CD8-positive, alpha-beta memory T cell (primary cell): ENCODE measurements at places on chromosomes 5 and 9. TPM values are rescaled to one million over a fixed set of nuclear protein-coding genes. Genes with fewer than 3 reads are reported as not detected.

GARIN3 gene
- total RNA-seq: 0.50 TPM

SLC46A2 gene
- not detected for total RNA-seq

AP3S1 gene
- 62.1 TPM for total RNA-seq

QRFP gene
- not detected for total RNA-seq

C6 gene
- not detected for total RNA-seq

FAM163B gene
- total RNA-seq: not detected

PPP3R2 gene
- total RNA-seq: not detected

KIAA0825 gene
- total RNA-seq: 1.4 TPM

PHF19 gene
- 214 TPM for total RNA-seq

TSSK1B gene
- not detected for total RNA-seq

SLC4A9 gene
- total RNA-seq: not detected

SLC34A3 gene
- total RNA-seq: not detected

GRCh38 chr5:99949361-99949760, 585.8 kb upstream of the FAM174A start:
- no peak for DNase-seq

GRCh38 chr9:123059472-123060220, 26.2 kb downstream of the GPR21 start:
- no peak for DNase-seq

GRCh38 chr5:72223371-72223770, 96.7 kb downstream of the MRPS27 start:
- DNase-seq: no peak

DNA sequence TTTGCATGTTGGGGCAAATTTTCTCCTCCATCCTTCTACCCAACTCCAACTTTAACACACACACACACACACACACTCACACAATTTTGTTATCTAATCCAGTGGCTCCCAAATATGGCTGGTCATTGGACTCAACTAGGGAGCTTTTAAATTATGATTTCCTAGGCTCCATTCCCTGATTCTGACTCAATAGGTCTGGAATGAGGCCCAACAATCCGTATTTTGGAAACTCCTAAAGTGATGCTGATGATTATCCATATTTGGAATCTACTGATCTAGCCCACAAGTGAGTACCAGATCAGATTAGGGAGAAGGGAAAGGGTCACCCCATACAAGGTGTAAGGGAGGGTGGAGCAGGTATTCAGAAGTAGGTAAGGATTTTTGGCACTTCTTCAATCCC, 309.7 kb downstream of the TLE1 start:
- no peak for DNase-seq

- DNase-seq: no peak
These were observed 3.0 kb upstream of the HNRNPAB start for GRCh38 chr5:178201221-178201926.

- no peak for DNase-seq
These were observed 42.7 kb upstream of the IER5L start for GRCh38 chr9:129220771-129221170.

- DNase-seq: no peak
These were observed 521.6 kb upstream of the ST8SIA4 start for GRCh38 chr5:101424530-101425175.

- DNase-seq: no peak
These were observed 234.2 kb upstream of the IRX2 start for GRCh38 chr5:2985718-2986117.

- DNase-seq: peak; percentile 40
These were observed 2.7 kb downstream of the GCNT4 start for GRCh38 chr5:75049456-75050351.

GRCh38 chr9:104278929-104279496, 184.9 kb downstream of the SMC2 start:
- no peak for DNase-seq

DNA sequence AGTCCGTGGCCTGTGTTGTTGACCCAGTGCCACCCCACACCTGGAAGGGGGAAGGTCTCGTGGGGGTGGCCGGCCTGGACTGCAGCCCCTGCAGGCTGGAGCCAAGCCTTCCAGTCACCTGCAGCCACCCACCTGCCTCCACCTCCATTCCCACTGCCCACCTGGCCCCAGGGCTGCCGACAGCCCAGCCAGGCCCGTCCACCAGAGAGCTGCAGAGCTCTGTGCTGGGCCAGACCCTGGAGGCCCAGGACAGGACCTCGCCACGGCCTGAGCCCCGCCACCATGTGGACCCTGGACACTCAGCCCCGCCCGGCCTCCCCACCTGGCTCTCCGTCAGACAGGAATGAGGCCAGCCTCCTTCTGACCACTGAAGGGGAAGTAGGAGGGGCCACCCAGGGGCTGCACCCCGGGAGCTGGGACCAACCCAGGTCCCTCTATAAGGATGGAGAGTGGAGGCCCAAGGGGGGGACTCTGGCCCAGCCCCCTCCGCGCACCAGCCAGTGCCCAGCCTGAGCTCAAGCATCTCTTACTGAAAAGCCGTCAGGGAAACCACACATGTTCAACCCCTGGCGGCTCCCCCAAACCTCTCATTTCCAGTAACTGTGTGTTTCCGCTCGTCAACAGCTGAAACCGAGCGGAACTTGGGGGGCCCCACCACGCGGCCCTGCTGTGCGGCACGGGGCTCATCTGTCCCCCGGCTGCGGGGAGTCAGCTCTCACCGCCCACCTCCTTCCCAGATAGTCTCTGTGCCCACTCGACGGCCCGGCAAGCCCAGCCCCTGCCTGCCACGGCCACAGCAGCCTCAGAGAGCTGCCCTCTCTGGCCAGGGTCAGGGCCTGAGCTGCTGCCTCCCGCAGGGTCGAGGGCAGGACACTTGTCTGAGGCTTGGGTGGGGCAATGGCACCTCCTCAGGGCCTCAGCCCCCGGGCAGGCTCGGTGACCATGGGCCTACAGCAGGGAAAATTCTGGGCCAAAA, 12.8 kb downstream of the NOTCH1 start:
- DNase-seq: peak; percentile 76

- DNase-seq: no peak
These were observed 12.9 kb upstream of the ACTBL2 start for GRCh38 chr5:57495285-57496086.

DNA sequence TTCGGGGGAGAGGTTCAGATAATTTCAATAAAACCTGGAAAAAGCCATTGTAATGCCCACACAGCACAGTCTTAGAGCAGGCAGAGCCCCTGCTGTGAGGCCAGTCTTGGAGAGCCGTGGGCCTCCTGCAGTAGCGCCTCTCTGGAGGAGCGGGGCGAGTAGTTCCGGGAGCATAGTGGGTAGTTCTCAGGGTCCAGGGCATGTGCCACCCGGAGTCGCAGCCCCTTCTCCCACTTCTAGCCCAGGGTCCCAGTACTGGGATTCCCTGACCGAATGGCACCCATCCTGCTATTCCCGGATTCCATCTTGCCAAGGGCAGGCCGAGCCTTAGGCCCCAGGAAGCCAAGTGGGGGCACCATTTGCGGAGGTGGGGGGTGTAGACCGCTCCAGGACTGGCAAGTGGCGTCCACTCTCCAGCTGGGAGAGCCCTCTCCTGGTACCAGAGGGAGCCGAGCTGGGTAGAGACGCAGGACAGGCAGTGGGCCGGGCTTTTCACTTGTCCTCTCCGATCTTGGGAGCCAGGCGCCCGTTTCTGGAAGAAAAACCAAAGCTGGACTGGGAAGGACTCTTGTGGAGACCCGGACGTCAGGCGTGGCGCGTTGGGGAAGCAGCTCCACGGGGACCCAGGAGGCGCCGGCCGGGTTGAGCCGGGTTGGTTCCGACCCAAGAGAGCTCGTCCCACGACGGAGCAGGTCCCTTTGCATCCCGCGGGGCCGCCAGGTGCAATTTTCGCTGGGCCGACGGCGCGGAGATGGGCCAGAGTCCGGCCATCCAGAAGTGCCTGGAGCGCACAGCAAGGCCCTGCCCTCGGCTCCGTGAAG, 12.1 kb downstream of the PROP1 start:
- DNase-seq: no peak

DNA sequence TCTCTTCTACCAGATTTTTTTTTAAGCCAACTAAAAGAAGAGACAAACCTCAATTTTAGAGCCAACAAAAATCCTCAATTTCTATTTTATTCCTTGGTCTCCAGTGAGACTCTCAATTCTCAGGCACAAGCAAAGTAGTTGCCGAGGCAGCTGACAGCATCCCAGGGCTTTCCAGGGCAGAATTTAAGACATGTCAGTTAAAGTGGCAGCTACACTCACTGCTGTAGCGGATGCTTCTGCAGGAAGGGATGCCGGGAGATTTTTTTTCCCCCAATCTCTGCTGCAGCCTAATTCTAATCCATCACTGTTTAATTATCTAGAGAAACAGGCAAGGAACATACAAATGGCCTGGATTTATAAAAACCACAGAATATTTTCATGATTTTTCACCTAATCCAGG, 57.0 kb downstream of the TTC39B start:
- no peak for DNase-seq

GRCh38 chr5:57719216-57719615, 236.6 kb upstream of the ACTBL2 start:
- DNase-seq: no peak

GRCh38 chr5:135133698-135134515, 99.9 kb upstream of the PITX1 start:
- DNase-seq: no peak

DNA sequence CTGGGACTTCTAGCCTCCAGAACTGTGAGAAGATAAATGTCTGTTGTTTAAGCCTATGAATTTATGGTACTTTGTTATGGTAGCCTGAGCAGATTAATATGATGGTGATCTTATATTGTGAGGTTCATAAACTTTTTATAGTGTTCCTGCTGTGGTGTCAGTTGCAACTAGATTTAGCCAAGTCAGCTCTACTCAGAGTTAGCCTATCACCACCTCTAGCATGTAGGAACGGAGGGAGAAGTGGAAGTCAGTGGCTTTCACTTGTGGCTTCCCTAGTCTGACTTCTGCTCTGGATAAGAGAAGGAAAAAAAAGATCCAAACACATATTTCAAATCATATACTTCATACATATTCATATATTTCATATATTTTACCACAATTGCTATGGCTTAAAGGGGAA, 6.6 kb downstream of the POC5 start:
- no peak for DNase-seq

DNA sequence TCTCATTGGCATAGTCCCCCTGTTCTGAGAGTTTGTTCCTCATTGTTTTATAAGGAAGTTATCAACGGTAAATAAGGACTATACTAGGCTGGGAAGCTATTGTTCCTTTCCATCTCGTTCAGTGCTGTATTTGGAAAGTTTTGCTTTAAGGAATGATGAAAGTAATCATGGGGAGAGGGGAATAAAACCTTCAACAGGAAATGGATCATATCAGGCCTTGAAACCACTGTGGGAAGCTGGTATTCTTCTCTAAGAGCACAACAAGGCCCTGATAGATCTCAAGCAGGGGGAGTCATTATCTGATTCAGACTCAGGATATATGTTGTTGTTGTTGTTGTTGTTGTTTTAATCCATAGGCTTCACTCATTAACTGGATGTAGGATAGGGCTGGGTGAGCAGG, 474.5 kb downstream of the ENC1 start:
- no peak for DNase-seq

DNA sequence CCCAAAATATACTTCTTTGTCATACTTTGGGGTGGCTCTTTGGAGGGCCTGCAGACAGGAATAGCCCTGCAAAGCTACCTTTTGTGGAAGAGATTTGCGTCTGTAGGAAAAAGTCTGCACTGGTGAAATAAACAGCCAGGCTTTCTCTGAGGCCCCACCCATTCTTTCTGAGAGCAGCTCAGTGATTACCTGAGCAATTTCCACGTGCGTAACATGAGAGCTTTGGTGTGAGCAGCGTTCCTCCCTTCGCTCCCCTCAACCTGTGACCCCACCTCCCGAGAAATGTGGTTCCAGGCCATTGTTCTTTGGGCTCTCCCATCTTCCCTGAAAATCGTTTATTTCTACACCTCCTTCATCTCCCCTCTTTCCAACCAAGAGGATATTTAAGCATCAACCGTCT, 23.8 kb upstream of the FBP1 start:
- DNase-seq: no peak

DNA sequence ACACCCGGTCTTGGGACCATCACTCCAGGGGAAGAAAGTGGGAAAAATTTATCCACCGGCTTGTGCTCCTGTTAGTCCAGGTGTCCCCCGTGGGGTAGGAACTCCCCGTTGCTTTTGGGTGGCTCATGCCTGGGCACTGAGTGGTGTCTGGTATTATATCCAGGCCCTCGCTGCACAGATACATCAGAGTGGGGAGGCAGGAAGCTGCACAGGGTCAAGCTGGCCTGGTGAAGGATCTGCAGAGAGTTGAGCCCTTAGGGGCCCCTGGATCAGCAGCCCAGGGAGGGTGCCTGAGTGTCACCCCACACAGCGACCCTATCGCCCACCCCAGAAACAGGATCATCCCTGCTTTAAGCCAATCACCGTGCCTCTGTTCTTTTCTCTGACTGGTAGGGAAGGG, 24.4 kb upstream of the COL5A1 start:
- DNase-seq: no peak

- no peak for DNase-seq
These were observed 11.9 kb upstream of the SRFBP1 start for GRCh38 chr5:121949885-121950284.

- no peak for DNase-seq
These were observed 189.3 kb downstream of the GLIS3 start for GRCh38 chr9:4110562-4110961.

GRCh38 chr5:74938250-74938933, 72.2 kb upstream of the FAM169A start:
- no peak for DNase-seq

DNA sequence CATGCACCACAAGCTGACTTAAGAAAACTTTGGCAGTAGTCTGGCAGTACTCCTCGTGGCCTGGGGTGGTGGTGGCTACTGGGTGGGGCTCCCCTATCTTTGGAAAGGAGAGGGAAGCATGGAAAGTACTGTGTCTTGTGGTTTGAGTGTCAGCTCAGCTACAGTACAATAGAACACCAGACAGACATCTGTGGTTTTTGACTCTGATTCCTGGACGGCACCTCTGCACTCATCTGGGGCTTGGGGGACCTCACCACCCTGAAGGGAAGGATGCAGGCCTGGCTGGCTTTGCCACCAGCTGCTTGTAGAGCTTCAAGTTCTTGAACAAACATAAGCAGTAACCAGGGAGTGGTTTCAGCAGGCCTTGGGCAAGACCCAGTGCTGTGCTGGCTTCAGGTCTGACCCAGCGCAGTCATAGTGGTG, 40.6 kb downstream of the TNFSF8 start:
- no peak for DNase-seq

DNA sequence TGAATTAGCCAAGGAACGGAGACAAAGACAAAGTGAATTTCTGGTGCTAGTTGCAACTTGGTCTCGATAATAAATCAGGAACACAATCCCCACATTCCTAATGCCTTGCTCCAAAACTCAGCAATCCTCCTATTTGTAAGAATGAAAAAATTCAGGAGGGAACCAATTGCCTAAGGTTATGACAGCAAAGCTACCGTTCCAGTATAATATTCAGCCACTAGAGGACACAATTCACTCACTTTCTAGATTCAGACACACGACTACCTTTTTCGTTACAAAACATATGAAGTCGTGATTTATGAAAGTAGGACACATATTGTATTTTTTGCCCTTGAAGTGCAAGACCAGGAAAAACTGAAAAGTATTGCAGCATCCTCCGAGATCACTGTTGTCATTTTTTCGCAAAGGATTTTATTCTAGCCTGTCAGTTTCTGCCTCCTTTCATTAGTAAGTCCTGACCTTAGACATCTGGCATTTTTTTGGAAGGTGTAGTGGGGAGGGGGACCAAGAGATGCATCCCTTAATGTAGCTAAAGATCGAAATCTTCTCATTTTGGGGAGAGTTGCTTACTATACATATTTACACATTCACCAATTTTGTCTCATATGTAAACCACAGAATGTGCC, 133.1 kb downstream of the DOCK8 start:
- DNase-seq: no peak

GRCh38 chr5:164235300-164235891, 730.0 kb downstream of the MAT2B start:
- DNase-seq: no peak

GRCh38 chr5:134100283-134101091, 14.0 kb upstream of the TCF7 start:
- peak; percentile 80 for DNase-seq
